Activated T-cell treated with anti-CD3 and anti-CD28 coated beads for 48 hours (primary cell): ENCODE measurements at places on chromosomes 2 and 18.
A peak's percentile ranks its signal among the peaks of the same experiment; 100 is the strongest.

DNA sequence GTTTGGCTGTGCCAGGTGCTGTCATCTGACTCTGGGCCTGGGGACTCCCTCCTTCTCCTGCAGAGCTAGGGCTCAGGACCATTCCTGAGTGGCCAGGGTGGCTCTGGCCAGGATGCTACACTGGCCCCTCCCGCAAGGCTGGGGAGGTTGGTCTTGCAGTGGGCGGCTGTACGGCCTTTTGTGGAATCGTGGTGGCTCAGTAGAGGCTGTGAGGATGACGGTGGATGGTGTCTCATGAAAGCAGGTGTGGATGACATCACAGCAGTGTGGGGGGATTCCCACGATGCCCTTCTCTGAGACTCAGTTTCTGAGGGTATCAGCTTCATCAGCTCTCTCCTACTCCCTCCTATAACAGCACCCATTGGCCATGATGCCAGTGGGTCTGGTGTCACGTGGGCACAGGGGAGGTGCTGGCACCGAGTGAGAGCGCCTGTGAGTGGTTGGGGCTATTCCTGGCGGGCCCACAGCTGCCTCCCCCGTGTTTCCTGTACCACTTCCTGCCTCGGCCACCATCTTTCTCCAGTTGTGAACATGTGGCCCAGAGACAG lies 144.2 kb upstream of the HDAC4 start:
- peak; percentile 70 for DNase-seq

DNA sequence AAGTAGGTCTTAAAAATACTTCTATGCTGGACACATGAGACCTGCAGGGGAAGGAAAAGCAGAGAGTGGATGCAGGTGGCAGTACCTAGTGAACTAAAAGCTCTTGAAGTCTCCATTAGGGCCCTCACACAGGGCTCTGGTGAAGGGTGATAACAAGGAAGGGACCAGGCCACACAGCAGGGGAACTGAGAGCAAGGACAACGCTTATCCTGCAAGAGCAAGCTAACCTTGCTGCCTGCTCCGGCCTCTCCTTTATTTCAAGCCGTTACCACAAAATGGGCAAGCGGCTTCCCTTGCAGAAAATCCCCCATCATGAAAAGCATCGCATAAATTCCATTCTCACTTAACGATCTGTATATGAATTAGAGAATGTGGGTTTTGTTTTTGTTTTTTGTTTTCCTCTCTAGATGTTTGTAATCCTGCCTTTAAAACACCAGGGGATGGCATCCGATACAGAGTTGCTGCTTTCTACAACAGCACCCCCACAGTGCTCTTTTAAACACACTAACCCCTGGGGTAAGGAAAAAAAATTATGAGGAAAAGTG lies 64.5 kb downstream of the CACNB4 start:
- no peak for DNase-seq

- no peak for DNase-seq
Observed at GRCh38 chr18:13180614-13181375, 37.8 kb upstream of the LDLRAD4 start.

- DNase-seq = no peak
Observed at GRCh38 chr2:119289093-119289492, 65.5 kb downstream of the STEAP3 start.

- no peak for DNase-seq
Observed at GRCh38 chr2:9101763-9102425, 98.4 kb upstream of the MBOAT2 start.

DNA sequence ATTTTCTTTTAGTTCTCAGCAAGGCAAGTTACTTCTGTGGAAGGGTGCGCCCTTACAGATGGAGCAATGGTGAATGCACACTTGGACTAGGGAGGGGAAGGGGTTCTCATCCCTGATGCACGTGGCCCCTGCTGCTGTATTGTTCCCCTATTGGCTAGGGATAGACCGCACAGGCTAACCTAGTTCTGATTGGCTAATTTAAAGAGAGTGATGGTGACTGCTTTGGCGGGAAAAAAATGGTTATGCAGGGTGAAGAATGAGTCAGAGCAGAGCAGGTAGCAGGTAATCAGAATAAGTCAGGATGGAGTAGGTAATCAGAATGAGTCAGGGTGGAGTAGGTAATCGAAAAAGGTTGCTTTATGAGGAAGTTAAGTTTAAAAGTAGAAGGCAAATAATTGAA lies 171.5 kb downstream of the MTCL1 start:
- no peak for DNase-seq

GRCh38 chr2:81084101-81084500 lies 779.5 kb upstream of the LRRTM1 start:
- no peak for DNase-seq

- no peak for DNase-seq
Observed at GRCh38 chr2:215805493-215805892, 207.9 kb downstream of the MREG start.

- DNase-seq = no peak
Observed at GRCh38 chr2:161128885-161129284, 31.3 kb upstream of the TANK start.

GRCh38 chr2:127853671-127854070 lies 4.3 kb downstream of the POLR2D start:
- no peak for DNase-seq

DNA sequence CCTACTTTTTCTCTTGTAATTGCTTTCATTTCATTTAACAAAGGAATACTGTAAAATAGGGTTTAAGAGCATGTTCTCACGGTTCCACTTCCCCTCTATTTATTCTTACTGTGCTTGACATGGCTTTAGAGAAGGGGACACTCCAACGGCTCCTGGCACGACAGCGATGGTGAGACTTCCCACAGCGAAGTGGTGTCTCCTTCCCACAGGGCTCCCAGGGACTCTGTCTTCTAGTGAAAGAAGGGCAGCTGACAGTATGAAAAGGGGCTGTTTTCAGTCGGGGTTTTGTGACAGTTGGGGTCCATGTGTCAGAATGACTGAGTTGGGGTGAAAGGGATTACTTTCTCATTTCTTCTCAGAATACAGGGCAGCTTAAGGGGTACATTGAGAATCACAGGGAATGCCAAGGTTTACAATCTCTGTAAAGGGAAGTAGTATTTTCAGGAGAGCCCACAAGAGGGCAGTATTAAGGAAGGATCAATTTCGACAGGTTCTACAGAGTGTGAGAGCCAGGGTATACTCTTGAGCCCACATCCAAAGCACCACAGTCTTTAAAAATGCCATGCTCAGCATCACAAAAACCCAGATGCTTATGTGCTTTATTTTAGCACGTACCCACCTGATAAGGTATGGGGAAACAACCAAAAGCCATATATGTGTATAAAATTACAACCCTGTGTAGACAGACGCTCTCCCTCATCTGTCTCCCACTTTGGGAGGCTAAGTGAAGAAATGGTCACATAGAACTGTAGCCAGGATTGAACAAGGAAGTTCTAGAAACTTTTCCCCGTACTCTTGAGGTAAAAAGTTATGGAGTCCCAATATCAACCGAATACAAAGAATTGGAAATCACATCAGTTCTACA lies 31.3 kb upstream of the RAPGEF4 start:
- no peak for DNase-seq

- no peak for DNase-seq
Observed at GRCh38 chr2:223950448-223951347, 5.6 kb upstream of the WDFY1 start.

DNA sequence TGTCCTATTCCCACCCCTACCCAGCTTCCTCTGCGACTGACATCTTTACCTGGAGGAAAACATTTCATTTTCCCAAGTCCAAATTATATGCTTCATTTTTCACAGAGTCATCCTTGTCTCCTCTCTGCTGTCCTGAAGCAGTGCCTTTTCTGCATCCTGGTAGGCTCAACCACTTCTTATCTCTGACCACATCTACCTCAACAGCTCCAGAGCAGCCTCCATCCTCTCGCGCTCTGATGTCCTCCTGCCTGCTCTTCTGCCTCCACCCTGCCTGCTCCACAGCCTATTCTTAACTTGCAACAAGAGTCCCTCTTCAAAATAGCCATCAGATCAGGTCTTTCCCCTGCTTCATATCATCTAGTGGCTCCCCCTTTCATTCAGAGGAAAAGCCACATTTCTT lies 457.1 kb downstream of the PARD3B start:
- DNase-seq = no peak

DNA sequence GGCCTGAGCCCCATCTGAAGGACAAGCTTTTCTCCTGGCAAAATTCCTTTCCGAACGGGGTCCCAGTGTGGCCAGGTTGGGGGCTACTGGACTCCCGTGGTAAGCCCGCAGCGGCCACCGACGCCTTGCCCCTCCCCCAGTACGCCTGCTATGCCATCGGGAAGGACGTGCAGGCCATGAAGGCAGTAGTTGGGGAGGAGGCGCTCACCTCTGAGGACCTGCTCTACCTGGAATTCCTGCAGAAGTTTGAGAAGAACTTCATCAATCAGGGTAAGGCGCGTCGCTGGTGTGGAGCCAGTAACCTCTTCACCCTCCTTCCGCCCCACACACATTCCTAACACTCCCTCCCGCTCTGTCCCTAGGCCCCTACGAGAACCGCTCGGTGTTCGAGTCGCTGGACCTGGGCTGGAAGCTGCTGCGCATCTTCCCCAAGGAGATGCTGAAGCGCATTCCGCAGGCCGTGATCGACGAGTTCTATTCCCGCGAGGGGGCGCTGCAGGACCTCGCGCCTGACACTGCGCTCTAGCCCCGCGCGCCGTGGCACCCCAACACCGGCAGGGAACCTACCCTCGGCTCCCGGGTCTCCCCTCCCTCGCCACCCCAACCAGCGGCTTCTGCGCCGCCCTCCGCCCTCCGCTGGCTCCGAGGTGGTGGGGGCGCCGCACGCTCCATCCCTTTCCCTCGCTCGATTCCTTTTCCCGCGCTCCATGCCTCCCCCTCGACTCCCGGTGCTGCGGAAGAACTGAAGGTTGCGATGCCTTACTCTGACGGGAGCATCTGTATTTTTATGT lies 13.6 kb upstream of the ANKRD53 start:
- peak; percentile 78 for DNase-seq

DNA sequence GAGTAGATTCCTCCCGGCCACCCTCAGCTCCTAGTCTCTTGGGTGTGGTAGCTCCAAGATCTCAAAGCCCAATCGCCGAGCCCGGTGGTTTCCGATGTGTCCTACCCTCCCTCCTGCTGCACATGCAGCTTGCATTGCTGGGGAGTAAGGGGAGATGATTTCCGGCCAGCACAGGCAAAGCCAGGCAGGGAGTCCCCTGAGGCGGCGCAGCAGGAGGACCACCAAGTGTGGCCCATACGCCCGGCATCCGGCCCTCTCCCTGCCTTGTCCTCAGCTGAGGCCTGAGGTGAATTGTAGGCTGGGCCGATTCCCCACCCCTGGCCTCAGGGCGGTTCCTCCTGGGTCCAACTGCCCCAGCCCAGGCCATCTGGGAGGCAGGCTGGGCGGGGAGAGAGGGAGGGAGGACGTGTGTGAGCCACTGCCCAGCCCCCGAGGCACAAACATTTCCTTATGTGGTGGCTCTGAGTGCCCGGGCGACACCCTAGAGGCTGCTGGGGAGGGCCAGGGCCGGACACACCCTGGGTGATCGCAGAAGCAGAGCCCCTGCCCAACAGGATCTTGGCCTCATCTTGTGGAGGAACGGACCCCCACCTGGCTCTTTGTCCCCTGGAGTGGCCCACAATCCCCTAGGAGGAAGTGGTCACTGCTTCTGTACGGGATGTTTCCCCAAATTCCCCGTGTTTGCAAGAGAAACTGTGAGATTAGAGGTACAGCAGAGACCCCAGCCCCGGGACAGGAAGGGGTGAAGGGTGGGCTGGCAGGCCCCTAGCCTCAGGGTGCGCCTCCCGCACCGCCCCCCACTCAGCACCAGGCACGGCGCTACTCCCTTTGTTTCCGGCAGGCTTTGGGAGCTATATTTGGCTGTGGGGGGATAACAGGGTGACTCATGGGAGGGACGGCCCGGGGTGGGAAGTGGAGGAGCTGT lies 41.9 kb upstream of the PTMA start:
- no peak for DNase-seq

DNA sequence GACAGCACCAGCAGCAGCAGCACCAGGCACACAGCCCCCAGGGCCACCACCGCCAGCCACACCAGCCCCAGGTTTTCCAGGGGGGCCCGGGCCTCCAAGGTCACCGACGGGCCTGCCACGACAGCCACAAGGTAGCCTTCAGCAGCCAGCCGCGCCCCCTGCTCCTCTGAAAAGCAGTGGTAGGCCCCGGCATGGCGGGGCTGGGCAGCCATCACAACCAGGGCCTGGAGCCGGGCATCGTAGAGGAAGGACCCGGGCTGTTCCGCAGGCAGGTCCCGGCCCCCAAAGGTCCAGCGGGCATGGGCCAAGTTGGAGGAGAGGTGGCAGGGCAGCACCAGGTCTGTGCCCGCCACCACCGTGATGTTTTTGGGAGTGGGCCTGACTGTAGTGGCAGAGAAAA lies 3.3 kb upstream of the ANKRD39 start:
- DNase-seq = no peak

- DNase-seq = no peak
Observed at GRCh38 chr18:48306838-48307237, 102.3 kb downstream of the ZBTB7C start.

- no peak for DNase-seq
Observed at GRCh38 chr18:38790303-38790702, 1224.7 kb upstream of the CELF4 start.

GRCh38 chr18:23824669-23825068 lies 135.4 kb downstream of the LAMA3 start:
- DNase-seq = no peak

DNA sequence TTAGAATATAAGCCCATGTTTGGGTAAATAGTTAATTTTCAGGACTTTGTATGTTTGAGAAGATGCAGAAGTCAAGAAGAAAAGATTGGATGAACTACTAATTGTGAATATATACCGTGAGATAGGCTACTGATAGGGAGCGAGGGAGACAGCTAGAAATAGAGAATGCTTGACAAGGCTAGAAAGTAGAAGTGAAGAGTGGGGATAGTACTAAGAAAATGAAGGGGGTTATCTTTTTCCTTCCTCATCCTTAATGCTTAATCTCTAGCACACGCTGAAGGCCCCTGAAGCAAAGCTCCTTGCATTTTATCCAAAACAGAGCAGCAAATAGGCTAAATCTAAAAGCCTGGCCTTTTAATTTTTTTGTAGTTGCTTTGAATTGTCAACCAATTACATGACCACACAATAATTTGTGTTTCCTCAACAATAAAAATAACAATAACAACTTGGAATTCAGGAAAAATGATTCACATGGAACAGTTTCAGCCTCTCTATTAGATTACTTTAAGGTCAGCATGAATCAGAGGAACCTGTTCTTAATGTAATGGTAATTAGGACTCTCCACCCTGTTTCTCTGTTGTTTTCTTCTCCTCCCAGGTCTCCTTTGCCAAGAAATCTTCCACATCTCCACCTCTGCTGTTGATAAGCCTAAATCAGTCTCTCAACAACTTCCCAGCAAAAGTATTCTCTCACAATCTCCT lies 1071.3 kb upstream of the ZEB2 start:
- DNase-seq = no peak

GRCh38 chr2:12549641-12550040 lies 167.1 kb upstream of the TRIB2 start:
- no peak for DNase-seq

- DNase-seq = no peak
Observed at GRCh38 chr2:18345848-18346247, 214.6 kb downstream of the RDH14 start.
